ENCODE measurements at places on chromosomes 1 and 21.

- peak; percentile 77 for DNase-seq
Observed at GRCh38 chr1:12208764-12209494, 20.9 kb upstream of the VPS13D start.

DNA sequence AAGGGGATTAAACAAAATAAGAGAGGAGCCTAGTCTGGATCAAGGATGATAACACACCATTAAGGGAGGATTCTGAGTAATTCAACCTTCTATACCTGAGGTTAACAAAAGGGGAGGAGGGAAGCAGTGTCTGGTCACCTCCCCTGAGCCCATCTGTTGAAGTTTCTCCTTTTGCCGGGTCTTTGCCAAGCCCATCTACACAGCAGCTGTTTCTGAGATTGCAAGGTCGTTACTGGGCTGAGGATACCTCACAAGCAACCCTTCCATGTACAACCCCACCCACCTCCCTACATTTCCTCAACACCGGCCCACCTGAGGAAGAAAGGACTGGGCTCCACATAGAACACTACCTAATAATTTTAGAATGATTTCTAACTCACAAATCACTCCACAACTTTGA lies 26.3 kb downstream of the LRRC52 start:
- no peak for DNase-seq

DNA sequence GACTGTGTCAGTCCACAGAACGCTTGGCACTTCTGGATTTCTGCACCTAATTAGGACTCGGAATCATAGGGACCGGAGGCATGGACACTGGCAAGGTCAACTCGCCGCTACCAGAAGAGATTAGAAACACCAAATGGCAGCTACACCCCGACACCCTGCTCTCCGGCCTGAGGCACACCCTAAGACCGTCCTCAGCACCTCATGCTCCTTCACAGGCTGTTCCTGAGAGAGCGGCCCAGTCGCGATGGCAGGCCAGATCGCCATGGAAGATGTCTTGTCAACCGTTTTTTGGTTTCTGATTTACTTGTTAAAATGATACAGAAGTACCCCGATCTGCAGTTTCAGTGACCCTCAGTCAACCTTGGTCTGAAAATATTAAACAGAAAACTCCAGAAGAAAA lies 46.8 kb downstream of the NPHP4 start:
- DNase-seq, result no peak

- DNase-seq, result no peak
Observed at GRCh38 chr1:110239441-110240430, 29.6 kb downstream of the KCNC4 start.

DNA sequence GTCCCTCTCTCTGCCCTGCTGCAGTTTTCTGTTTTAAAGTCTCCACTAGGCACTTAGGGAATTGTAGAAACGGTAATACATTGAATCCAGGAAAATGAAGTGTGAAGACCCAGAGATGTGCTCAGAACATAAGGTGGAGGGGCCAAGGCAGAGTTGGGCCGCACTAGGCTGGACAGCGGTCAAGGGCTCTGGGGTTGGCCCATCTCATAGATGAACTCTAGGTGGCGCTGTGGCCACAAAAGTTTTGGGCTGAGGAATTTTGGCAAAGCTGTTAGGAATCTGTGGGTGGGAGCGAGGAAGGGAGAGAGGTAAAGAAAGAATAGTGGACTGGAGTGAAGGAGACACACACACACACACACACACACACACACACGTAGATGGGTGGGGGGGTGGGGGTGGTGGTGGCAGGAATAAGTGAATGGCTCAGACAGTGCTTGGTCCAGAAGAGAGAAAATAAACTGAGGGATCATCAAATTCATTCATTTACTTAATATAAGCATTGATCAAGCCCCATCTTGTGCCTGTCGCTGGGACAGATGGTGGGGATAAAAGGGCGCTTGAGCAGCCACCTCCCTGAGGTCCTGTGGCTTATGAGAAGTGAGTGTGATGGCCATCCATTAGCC lies 258.5 kb downstream of the TRABD2B start:
- DNase-seq, result peak; percentile 56

GRCh38 chr1:68470388-68470970 lies 20.7 kb upstream of the RPE65 start:
- peak; percentile 32 for DNase-seq

DNA sequence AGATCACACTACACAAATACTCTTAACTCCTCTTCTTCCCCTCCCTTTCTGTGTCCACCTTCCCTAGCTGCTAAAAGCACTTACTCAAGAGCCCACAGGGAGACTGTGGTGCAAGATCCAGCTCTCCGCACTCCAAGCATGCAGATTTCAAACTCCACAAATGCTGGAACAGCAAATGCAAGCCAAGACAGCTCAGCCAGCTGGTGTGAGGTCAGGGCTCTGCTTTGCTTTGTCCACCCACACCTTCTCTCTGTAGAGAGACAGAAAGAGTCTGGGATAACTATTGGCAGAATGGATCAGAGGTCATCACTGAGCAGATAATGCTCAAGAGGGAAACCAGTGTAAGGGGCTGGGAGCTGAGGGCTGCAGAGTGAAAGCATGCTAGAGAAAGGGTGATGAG lies 45.2 kb upstream of the DPT start:
- no peak for DNase-seq

DNA sequence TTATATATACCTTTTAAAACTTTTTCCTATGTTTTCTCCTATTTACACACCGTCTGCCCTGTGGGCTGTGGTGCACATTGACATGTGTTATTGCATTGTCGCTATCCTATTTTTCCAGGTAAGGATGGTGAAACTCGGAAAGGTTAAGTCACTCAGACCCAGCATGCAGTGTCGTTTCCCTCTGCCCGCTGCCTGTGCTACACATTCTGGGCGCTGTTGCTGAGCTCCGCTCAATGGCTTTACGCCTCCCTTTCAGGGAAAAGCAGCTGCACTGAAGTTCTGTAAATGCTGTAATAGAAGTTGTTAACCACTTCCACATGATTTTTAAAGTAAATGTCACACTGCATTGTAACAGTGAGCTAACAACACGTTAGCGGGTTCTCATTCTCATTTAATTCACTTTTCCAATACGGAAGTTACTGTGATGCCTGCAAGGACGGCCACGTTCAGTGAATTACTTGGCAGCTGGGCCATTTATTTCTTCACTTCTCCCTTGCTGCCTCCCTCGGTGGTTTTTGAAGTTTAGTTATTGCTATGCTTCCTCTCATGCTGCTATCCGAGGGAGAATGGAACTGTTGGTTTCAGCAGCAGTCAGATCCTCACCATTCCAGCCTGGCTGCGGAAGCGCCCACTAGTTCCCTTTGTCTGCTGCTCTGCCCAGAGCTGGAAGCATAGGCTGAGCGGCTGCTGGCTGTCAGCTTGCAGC lies 288.7 kb downstream of the SPATA17 start:
- peak; percentile 7 for DNase-seq

GRCh38 chr1:8139383-8139782 lies 113.3 kb upstream of the ERRFI1 start:
- no peak for DNase-seq

GRCh38 chr1:60151311-60151710 lies 77.7 kb upstream of the C1orf87 start:
- peak; percentile 73 for DNase-seq

- peak; percentile 85 for DNase-seq
Observed at GRCh38 chr1:7549277-7550161, 221.6 kb upstream of the VAMP3 start.

DNA sequence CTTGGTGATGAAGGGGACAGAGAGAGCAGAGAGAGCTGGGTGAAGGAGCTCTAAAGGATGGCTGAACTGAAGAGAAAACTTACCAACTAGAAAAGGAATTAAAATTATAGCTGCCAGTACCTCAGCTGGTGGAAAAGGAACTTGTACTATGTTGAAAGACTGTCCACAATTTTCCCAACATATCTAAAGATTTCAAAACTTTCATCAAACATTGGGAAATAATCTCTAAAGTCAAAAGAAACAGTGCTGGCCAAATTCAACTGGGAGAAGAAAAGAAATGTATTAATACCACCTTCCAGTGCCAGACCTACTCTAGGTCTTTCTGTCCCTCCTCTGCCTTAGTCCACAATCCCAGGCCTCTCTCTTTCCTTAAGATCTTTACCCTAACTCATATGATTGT lies 6.1 kb downstream of the SMG5 start:
- DNase-seq, result no peak

DNA sequence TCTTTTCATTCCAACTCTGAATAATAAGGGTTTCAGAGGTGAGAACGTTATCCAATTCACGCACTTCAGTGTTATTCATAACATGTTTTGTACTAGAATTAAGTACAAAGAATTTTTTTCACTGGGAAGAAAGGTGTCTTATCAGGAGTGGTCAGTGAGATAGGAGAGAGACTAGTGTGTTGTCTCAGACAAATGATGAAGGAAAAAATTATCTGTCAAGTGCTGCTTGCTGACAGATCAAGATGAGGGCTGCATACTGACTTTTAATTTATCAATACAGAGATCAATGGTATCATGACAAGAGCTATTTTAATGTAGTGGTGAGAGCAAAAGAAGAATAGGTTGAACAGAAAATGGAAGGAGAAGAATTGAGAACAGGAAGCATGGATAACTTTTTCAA lies 402.4 kb downstream of the KCNT2 start:
- no peak for DNase-seq

DNA sequence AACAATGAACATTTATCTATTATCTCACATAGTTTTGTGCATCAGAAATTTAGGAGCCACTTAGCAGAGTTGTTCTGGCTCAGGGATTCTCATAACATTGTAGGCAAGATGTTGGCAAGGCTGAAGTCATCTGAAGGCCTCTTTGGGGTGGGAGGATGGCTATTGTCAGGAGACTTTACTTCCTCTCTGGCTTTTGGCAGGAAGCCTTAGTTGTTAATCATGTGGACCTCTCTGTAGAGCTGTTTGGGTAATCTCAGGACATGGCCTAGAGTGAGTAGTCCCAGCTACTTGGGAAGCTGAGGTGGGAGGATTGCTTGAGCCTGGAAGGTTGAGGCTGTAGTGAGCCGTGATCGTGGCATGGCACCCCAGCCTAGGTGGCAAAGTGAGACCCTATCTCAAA lies 40.2 kb downstream of the RASAL2 start:
- peak; percentile 89 for DNase-seq

- no peak for DNase-seq
Observed at GRCh38 chr1:206469411-206469932, 804 bp upstream of the IKBKE start.

DNA sequence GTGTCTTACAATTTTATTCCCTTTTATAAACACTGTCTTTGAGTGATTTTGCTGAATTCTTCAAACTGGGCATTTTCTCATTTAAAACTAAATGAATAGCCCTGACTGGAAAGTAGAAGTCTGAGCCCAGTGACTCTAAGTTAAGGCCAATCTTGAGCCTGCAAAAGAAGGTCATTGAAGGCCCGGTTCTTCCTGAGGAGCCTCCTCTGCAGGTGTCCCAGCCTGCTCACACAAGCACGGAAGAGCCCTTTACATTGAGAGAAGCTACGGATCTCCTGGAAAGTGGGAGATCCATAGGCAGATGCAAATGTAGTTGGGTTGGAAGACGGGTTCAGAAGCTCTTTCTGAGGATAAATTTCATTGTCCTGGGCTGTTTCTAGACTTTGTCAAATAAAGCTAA lies 3.9 kb downstream of the ZNF678 start:
- DNase-seq, result no peak

- no peak for DNase-seq
Observed at GRCh38 chr21:38847556-38847955, 41.8 kb downstream of the ETS2 start.

DNA sequence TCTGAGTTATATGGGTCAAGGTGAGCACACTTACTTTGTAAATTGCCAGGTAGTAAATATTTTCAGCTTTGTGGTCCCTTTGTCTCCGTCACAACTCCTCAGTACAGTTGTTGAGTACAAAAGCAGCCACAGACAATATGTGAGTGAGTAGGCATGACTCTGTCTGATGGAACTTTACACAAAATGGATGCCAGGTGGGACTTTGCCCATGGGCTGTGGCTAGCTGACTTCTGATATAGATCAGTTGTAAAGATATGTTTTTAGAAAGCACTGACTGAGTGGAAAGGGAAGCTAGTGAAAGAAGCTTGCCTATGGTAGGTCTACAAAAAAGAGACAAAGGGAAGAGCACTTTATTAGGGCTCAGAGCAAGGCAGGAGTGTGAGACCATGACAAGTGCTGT lies 23.1 kb upstream of the IGSF5 start:
- no peak for DNase-seq

GRCh38 chr1:221439008-221439746 lies 302.7 kb downstream of the DUSP10 start:
- DNase-seq, result peak; percentile 87

- DNase-seq, result no peak
Observed at GRCh38 chr1:172203902-172204301, 216.6 kb upstream of the C1orf105 start.

GRCh38 chr1:156090840-156091188 lies 8.5 kb upstream of the MEX3A start:
- peak; percentile 79 for DNase-seq

DNA sequence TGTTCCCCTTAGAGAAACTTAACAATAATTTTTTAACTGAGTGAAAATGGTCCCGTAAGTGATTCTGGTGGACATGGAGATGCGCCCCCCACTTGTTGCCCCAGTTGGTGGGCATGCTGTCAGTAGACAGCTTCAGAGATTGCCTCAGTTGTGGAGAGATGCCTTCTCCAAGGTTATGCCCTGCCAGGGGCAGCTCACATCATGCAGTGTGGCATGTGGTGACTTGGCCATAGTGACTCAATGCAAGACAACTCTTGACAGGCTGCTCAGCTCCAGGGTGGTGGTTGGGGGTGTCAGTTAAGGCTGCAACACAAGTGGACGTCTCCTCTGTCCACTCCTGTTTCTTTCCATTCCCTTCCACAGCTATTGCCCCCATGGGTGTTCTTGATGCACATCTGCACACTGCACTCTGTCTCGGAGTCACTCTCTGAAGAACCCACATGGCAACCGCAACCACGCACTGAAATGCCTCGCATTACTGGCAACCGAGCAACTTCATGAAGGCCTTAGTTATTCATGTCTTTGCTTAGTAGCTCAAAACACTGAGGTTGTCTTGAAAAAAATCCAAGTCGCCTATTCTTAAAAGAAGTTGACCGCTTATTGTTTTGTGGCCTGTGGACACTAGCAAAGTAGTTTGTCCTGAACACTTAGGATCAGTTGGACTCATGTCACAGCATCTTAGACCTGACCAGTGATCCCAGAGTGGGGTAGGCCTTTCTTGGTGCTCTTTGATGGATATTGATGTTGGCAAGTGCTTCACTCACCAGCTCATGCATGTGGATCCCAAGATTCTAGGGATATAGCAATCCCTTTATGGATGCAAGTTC lies 54.8 kb upstream of the USP1 start:
- DNase-seq, result no peak

DNA sequence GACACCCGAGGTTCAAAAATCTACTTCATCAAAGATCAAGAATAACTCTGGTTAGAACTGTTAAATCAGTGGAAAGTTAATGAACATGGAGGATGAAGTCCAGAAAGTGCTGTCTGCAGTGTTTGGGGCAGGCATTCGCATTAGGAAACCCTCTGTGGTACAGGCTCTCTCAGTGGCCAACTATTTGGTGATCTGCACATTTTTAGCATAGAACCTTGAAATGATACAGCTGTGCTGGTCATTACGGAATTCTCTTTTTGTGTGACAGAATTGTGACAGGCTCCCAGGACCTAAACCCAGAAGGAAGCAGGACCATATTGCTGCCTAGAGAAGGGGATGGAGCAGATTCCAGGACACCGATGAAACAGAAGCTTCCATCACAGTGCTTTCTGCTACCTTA lies 89.0 kb downstream of the SLC45A1 start:
- DNase-seq, result peak; percentile 21
